NCI-H1930 (cell line): ENCODE measurements at places on chromosomes 2 and 18.

DNA sequence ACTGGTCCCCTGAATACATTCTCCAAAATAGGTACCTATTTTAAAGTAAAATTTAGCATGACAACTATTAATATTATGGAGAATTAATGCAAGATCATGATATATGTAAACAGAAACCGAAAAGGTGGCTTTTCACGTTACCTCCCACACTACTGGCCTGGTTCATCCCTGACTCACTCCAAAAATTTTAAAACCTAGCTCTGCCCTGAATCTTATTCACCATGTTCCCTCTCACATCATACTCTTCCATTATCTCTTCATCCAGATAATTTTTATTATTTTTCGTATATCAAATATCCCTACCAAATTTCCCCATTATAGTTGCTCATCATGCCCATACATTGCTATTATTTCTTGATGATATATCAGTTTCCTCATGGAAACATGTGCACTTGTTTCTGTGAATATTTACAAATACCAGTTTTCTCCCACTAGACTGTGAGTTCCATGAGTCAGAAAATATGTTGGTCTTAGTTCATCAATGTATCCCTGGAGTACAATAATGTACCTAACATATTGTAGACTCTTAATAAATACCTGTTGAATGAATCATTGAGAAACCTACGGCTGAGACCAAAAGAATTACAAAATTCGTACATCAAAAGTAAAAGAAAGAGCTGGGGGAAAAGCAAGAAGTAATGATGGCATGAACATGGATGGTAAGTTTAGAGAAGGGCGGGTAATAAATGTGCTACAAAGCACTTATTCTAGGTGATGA is 360.1 kb upstream of the CHAC2 start:
- DNase-seq: no peak

- DNase-seq: no peak
Observed at GRCh38 chr2:97734061-97735051, 21.0 kb downstream of the ZAP70 start.

DNA sequence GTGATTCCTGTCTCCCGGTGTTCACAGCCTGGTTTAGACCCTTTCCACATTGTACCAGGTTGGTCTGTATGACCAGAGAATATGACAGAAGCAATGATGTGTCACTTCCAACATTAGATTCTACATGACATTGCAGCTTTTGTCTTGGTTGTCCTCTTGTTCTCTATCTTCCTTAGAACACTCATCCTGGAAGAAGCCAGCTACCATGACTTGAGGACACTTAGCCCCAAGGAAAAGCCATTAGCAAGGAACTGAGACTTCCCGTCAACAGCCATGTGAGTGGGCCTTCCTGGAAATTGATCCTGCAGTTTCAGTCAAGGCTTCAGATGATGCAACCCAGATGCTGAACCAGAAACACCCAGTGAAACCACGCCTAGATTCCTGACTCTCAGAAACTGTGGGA is 143.3 kb downstream of the MREG start:
- DNase-seq: peak; percentile 9

DNA sequence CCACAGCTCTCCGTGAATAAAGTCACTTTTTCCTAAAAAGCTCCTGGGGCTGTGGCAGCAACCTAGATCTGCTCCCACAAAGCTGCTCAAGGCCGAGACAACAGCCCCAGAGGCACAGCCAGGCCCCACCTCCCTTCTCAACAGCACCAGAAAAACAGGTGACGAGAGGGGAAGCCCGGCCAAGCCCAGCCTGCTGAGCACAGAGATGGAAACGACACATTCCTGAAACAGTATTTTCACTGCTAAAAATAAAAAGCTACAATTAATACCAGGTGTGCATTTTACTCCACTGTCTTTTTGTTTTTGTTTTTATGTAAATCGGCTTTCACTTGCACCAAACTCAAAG is 199.3 kb downstream of the HDAC4 start:
- no peak for DNase-seq

DNA sequence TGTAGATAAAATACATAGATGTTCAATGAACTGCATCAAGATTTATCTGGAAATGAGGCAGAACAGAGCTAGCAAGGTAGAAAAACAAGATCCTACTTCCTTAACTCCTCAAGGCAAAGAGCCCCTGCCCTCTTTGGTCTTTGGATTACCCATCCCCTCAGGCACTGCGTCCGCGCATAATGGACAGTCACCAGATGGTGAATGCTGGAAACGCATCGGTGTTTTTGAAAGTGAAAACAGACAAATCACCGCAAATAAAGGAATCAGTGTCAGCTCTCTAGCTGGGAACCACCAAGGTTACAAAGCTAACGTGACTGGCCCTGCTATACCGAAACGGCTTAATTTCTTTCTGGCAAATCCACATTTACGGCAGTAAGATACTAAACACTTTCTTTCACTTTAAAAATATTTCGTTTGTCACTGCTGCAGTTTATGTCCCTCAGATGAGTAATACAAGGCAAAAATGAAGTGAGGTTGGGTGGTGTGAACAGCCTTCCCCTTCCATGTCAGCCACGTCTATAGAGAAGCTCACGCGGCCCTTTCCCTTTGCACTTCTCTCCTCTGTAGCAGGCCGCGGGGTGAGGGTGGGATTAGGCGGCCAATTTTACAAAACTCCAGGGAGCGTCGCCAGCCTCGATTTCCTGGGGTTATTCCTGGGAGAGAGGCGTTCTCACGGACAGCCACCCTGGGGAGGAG is 627 bp upstream of the GALR1 start:
- no peak for DNase-seq

DNA sequence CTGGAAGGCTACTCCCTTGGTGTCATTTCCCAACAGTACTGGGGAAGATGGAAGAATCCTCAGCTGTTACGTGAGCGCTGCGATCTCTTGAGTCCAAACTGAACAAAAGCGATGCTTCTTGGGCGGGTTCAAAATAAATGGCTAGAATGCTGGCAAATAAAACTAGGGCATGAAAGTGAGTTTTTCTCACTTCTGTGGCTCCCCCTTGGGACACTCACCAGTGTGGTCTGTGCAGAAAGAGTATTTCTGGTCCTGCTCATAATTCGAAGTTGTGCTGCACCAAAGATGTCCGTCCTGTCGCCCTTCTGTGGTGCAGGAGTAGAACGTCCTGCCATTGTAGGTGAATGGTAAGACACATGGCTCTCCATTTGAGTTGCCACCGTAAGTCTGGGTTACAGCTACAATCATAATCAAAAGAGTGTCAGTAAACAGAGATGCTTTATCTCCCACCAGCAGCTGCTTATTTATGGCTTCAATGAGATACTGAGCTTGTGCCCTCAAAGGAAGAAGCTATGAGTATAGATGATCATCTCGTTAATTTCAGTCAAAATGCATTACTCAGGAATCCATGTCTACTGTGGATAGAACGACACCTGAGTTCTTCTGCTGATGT is 11.8 kb downstream of the FN1 start:
- no peak for DNase-seq

- no peak for DNase-seq
Observed at GRCh38 chr2:207477896-207478295, 51.9 kb upstream of the CREB1 start.

DNA sequence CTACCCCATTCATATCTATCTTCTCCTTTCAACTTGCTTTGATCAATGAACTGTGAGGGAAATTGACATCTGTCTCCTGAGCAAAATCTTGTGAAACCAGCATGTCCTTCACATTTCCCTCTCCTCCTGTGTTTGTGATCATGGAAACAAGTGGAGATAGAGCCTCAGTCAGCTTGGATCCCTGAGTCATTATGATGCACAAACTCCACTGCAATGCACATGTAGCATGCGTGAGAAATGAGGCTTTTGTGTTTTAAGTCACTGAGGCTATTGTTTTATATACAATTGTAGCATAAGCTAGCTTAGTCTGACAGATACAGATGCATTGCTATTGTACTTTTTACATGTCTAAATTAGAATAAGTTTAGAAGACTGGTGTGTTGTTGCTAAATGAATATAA is 85.2 kb upstream of the HNMT start:
- DNase-seq: no peak

DNA sequence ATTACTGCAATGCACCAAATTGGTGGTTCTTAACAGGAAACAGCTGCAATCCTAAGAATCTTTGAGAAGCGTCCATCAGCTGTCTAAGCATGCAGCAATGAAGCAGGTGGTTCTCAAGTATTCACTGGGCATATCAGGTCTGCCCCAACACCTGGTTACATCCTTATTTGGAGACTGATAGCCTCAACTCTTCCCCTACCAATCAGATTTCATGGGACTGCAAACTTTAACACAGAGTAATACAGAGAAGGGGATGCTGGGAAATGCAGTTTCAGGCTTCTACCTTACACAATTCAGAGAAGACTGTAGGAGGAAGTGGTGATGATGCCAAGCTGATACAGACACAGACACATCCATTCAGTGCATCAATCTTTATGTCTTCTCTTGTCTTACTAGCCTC is 240.5 kb downstream of the BCL2 start:
- DNase-seq: no peak

GRCh38 chr2:100699131-100699530 is 120.8 kb upstream of the NPAS2 start:
- no peak for DNase-seq

DNA sequence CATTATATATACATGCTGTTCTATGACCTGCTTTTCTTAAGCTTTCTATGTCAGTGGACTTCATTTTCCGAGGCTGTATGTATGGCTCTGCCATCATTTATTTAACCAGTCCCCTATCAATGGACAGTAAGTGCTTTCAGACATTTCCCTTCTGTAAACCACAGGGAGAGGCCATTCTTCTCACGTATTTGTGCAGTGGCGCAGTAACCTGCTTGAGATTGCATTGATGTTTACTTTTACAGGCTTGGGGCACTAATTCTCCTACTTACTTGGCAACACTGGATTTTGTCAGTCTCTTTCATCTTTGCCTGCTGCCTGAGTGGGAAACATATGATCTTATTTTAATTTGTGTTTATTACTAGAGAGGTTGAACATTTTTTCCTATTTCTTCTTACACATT is 52.1 kb downstream of the BOLA3 start:
- no peak for DNase-seq

DNA sequence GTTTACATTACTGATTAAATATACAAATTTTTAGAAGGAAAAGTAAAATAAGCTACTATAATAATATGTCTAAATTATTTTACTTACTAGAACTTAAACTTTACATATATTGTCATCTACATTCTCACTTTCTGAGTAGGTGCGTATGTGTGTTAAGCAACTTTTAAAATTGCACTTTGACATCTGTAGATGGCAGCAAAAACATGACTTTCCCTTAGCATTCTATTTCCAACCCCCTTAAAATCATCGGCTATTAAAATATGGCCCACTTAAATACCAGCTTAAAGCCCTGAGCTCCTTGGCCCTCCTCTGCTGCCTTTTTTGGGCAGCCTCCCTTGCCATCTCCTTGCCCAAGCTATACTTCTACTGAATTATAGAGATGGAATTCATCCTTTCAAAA is 78.0 kb downstream of the UPP2 start:
- DNase-seq: no peak

DNA sequence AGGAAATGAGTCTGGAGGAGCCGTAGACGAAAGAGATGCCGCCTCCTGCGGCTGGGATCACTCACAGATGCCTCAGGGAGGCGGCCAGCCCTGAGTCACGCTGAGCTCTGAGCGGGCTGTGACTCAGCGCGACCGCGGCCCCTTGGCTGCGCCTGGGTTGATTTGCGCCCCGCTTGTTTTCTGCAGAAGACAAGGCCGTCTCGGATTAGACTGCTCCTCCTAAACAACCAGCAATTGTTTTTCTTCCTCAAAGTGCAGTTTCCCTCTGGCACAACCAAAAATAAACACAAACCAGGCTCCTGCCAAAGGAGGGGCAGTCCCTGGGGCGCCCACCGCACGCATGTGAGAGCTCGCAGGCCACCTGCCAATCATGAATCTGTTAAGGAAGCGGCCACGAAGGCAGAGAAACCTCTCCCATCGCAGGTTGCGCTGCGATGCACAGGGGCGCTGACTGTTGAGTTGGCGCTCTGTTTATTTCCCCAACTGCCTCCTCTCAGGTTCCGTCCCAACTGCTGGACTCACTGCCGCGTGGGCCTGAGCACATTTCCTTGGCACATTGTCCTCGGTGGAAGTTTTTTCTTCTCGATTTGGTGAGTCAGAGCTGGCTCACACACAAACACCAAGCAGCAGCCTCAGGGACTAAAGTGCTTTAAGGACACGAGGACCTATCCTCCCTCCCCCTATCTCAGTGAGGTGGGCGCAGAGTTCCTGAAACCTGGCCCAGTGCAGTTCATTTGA is 85.2 kb upstream of the NDUFV2 start:
- no peak for DNase-seq

DNA sequence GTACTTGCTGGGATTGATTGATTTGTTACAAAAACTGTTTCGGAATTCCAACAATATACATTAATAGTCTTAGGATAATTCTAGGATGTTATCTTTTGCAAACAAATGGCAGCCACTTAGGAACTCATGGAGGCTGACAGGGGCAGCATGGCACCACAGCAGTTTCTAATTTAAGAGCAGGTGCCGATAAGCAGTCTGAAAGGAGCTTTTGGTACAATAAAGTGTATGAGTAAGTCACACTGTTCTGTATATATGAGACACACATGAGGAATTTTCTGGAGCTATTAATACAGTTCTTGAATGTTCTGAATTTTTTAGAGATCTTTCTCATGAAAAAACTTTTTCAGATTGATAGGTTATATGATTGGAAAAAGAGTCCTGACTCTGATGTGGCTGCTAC is 52.2 kb downstream of the EIF5B start:
- DNase-seq: no peak

GRCh38 chr2:101892377-101892776 is 99.4 kb upstream of the IL1R2 start:
- no peak for DNase-seq

- no peak for DNase-seq
Observed at GRCh38 chr18:78798402-78799175, 181.0 kb upstream of the SALL3 start.

GRCh38 chr2:31388736-31389135 is 25.8 kb downstream of the XDH start:
- DNase-seq: no peak

- DNase-seq: no peak
Observed at GRCh38 chr18:74571895-74572680, 25.6 kb upstream of the ZNF407 start.

DNA sequence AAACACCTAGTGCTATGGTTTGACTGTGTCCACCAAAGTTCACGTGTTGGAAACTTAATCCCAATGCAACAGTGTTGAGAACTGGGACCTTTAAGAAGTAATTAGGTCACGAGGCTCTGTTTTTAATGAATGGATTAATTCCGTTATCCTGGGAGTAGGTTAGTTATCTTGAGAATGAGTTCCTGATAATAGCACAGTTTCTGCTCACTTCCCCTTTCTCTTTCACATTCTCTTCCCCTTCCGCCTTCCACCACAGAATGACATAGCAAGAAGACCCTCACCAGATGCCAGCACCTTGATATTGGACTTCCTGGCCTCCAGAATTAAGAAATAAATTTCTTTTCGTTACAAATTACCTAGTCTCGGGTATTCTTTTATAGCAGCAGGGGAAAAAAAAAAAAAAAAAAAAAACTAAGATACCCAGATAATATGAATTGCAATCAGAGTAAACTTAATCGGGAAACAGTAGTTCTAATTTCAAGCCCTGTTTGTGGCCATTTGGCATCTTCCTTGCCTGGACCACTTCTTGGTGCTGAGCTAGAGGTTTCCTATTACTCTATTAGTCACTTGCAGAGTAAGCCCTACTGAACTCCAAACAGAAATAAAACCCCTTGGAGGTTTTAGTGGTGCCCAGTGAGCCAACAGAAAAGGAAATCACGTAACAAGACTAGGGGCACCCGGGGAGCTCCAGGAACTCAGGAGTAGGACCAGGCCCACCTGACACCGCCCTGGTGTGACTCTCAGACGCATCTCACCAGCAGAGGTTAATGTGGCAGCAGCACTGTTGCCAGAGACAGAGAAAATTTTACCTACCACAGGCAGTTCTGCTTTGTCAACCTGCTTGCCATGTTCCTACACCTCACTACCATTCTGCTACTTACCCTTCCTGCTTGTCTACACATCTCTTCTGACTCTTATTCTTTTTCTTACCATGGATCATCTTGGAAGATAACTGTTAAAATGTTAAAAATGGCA is 147.6 kb upstream of the CAB39 start:
- DNase-seq: no peak
